Activated T-cell treated with anti-CD3 and anti-CD28 coated beads, Interleukin-2, amount 50 U/mL, for 72 hours (primary cell): ENCODE measurements at places on chromosomes 4 and X.

GRCh38 chr4:95431678-95432077 is 117.1 kb downstream of the UNC5C start:
- DNase-seq, result no peak

- DNase-seq, result peak; percentile 18
These were observed 3.1 kb downstream of the ZNF827 start for GRCh38 chr4:145935253-145936141.

GRCh38 chr4:137946453-137947174 is 295.5 kb downstream of the SLC7A11 start:
- DNase-seq, result no peak

GRCh38 chr4:140738139-140738538 is 18.0 kb downstream of the TBC1D9 start:
- DNase-seq, result no peak

DNA sequence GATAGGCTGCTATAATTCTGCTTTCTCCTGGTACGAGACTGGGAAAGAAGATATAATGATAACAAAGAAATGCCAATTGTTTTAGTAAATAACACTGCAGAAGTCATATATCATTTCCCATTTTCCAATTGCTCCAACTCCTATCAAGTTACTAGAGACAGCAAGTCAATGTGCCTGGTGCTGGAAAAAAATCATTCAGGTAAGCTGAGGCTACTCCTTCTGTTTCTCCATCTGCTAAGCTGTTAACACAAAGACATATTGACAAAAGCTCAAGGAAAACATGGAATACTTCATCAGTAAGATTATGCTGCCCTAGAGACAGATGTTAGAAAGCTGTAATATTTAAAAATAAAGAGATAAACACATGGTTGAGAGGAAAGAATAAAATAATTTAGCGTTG is 10.0 kb downstream of the NAA11 start:
- DNase-seq, result no peak

DNA sequence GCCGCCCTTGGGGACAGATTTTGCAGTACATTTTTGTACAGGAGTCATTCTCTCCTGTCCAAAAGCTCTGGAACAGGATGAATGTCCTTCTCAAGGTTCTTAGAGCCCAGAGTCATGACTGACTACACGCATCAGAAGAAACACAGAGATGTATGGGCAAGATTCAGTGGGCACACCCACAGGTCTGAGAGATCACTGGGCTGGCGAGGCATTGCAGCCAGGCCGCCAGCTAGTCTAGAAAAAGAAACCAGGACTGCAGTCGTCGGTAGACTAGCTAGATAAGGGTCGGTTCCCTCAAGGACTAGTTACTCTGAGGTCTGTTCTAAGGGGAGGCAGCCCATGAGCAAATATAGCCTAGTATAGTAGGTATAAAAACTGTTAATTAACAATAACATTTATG is 19.8 kb downstream of the GBA3 start:
- no peak for DNase-seq

DNA sequence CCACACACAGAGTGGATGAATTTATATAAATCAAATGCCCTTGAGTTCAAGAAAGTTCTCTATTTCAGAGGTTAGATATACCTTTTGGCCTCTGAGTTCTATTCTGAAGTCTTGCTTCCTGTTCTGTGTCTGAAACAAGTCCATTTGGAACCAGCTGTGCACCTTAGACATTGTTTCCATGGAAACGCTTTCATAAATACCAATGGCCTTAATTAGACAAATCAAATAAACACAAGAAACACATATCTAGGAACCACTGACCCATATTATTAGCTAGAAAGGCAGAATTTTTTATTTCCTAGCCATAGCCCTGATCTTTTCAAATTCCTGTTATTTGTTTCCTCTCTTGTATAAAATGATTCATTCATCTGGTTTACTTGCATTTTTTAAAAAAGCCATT is 8.4 kb upstream of the C4orf54 start:
- no peak for DNase-seq

GRCh38 chr4:23897564-23898109 is 7.8 kb upstream of the PPARGC1A start:
- no peak for DNase-seq

DNA sequence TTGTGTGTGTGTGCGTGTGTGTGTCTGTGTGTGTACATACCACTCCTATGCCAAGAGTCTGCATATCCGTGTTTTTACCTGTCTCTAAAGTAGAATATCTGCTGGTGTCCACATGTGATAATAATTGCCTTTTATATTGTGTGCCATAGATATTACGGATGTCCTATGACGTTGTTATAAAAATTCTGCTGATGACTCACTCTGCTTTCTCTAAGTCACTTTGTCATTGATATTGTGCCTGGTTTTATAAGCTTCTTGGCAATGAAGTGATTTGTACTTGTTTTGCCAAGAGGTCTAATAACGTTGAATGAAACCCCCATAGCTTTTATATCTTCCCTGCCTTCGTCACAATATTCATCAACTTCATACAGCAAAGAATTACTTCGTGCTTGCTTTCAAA is 102.6 kb upstream of the C1GALT1C1 start:
- no peak for DNase-seq

- no peak for DNase-seq
These were observed 186.1 kb upstream of the LNX1 start for GRCh38 chr4:53777244-53777984.

DNA sequence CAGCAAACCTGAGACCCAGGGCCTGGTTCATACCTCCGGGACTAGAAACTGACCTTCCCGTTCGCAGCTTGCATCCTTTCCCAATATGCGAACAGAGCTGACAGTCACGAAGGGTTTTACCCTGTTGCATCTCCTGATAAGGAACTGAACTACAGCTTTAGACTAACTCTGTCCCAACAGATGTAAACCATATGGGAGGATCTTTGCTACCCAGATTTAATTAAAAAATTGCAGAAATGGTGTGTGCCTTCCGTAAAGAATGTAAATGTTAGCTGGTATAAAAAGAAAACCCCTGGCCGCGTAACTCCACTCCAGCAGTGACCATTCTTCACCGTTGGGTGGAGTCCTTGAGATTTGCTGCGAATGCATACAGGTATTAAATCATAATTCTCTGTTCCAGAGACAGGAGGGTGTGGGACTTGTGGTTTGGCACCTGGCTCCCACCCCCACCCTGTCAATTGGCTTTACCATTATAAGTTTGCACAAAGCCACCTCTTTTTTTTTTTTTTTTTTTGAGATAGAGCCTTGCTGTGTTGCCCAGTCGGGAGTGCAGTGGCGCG is 40.6 kb upstream of the SORCS2 start:
- DNase-seq, result no peak

DNA sequence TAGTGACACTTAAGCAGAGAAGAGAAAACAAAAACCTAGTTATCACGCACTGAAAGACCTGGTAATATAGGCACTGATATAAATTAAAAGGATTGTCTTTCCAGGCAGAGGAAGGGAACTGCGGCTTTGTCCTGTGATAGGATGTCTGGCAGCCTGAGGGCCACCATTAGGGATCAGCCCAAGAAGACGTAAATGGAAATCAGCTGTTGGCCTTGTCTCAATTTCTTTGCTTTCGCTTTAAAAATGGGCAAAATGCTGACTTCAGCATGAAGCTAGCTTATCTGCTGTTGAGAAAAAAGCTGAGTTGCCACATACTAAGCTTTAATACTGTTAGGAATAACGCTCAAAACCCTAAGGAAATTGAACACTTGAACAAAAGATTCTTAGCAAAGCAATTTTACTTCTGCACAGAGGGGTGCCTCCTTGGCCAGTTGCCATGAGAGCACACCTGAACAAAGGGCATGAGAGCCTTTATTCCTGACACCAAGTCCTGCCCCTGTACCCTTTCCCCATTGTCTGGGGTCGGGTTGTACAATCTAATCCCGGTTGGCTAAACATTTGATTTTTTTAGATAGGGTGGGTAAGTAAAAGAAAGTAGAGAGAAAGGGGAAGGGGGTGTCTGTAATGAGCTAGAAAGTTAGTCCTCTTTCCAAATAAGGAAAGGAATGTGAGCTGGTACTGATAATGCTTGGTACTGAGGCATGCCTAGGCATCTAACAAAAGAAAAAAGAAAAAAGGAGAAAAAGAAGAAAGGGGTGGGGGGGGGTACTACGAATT is 85.1 kb upstream of the UCP1 start:
- no peak for DNase-seq

GRCh38 chr4:187603093-187604025 is 392.2 kb upstream of the ZFP42 start:
- no peak for DNase-seq
